ENCODE measurements at places on chromosomes 12 and 14.
A peak's percentile ranks its signal among the peaks of the same experiment; 100 is the strongest.

DNA sequence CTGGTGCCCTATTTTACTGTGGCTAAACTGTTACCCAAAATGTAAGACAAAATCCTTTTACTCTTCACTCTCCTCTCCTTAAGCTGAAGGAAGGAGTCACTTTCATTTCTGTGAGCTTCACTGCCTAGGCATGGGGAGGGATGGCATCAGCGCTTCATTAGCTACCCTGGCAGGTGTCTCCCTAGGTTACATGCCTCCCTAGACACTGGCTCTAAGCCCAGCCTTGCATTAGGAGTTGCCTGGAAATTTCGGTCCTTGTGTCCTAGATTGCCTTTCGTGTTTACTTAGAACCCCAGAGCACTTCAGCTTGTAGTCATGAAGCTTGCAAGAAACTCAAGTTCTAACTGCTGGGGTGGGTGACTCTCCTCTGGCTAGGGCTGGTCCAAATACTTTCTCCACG is 520.5 kb upstream of the STXBP6 start:
- DNase-seq: no peak

DNA sequence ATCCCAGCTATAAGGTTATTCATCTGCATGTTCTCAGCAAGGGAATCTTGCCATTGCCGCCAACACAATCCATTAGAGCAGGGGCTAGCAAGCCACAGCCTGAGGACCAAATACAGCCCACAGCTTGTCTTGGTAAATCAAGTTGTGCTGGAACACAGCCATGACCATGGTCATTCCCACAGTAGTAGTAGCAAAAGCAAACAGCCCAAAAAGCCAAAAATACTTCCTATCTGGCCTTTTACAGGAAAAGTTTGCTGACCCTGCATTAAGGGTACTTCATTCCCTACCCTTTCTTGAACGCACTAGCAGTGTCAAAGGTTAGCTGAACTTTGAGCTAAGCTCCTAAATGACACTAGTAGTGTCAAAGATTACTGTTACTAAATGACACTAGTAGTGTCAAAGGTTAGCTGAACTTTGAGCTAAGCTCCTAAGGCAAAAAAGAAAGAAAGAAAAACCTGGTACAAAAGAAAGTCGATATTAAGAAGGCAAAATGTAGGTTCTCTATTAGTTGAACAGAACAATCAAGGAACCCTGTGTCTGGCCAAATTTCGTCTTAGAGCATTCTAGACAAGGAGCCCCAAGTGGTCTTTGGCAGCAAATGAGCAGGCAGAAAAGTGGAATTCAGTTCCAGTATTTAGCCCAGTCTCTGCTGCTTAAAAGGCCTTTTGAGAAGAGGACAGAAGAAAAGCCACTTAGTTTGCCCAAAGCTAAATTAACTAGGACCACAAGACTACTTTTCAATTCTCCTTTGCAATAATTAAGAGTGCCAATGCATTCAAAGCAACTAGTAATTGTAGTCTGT is 67.7 kb downstream of the NT5DC3 start:
- peak; percentile 41 for DNase-seq

- DNase-seq: no peak
These were observed 128.4 kb upstream of the NCOR2 start for GRCh38 chr12:124695861-124696260.

GRCh38 chr14:64885559-64885958 is 5.9 kb upstream of the SPTB start:
- no peak for DNase-seq

GRCh38 chr14:73221945-73222344 is 15.4 kb upstream of the PAPLN start:
- DNase-seq: no peak

- DNase-seq: no peak
These were observed 61.8 kb upstream of the DACT1 start for GRCh38 chr14:58575956-58576355.

DNA sequence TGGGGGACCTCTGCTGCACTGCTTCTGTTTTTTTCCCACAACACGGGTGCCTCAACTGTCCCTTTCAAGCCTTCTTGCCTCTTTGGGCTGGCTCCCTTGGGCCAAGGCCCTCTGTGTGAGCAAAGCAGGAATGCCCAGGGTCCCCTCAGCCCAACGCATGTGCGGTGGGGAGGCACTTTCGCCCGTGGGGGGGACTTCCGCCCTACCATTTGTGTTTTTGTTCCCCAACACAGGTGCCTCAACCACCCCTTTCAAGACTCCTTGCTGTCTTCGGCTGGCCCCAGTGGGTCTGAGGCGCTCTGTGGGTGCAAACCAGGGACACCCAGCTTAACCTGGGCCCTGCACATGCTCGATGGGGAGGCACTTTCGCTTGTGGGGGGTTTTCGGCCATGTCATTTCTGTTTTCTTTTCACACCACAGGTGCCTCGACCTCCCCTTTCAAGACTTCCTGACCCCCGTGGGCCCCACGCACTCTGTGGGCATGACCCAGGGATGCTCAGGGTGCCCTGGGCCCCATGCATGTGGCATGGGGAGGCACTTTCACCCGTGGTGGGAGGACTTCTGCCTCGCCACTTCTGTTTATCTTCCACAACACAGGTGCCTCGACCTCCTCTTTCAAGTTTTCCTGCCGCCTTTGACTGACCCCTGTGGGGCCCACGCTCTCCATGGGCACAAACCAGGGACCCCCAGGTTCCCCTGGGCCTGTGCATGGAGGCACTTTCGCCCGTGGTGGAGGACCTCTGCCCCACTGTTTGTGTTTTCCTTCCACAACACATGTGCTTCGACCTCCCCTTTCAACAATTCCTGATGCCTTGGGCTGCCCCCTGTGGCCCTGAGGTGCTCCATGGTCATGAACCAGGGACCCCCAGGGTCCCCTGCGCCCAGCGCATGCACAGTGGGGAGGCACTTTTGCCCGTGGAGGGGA is 365.7 kb downstream of the ALG10 start:
- no peak for DNase-seq

- DNase-seq: no peak
These were observed 19.2 kb downstream of the PTHLH start for GRCh38 chr12:27953348-27953747.

DNA sequence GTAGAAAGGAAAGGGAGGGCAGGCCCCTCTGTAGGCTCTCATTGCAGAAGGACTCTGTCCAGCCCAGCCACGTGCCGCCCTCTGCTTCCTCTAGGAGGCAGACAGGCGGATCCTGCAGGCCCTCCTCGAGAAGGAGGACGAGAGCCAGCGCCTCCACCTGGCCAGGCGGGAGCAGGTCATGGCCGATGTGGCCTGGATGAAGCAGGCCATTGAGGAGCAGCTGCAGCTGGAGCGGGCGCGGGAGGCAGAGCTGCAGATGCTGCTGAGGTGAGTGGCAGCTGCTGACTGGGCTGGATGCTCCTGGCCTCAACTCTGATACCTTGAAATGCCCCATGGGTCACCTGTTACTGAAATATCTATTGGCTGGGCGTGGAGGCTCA is 10.9 kb downstream of the TCHP start:
- DNase-seq: no peak
